Immature natural killer cell (primary cell): ENCODE measurements at places on chromosomes 4 and X. TPM values are rescaled to one million over a fixed set of nuclear protein-coding genes. Genes with fewer than 3 reads are reported as not detected.

DNA sequence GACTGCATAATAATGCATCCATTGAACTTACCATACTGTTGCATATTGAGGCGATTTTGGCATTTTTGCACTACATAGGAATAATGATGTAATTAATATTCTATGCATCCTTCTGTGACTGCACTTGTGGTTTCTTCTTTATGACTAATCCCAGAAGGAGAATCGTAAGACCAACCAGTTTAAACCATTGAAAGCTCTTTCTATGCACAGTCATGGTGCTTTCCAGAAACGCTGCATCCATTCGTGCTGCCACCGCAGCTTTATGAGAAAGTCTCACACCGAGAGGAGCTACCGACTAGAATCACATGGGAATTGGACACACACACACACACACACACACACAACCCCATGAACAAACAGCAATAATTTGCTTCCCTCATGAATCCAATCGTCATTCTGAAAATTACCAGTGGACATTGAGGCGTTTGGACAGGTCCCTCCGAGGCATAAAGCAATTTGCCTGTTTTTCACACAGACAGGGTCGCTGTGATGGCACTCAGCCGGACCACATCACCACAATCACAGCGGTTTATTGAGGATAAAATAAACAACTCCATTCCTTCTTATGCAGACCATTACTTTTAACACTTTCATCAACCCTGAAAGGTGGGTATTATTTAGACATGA lies 64.2 kb downstream of the PACRGL start:
- no peaks in the 10 kb centered on the region for H3K4me1 ChIP-seq
- no peaks in the 10 kb centered on the region for H3K27me3 ChIP-seq
- no peak overlapping the region for H3K27ac ChIP-seq
- DNase-seq = no peak

Gene BMP3
- polyA plus RNA-seq = not detected

DNA sequence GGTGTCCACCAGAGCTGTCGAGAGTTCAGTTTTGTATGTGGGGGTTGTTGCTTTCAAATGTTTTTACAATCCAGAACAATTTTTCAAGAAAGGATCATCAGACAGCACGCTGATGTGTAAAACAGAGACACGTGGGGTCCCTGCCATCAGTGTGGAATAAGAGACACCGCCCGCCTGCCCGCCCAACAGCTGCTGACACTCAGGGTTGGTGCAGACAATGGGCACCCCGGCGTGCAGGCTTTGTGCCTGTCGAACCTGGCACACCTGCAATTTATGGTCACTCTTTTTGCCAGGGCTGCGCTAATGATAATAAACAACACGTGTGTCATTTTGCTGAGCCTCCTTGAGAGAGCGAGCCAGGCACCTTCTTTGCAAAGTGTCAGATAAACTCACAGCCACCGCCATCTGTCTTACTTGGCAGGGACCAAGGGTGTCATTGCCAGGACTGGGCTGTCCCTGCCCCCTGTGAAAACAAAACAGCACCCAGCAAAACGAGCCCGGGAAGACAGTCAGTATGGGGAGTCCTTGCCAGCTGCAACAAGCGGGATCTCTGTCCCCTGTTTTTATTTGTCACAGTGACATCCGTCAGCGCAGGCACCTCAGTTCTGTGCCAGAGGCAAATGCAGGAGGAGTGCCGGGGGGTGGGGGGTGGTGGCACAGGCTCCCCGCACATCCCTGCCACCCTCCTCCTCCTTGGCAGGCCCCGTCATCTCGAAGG lies 69.1 kb downstream of the PSAPL1 start:
- peaks cover 7% of the 10 kb centered on the region for H3K27me3 ChIP-seq
- no peak overlapping the region for H3K27ac ChIP-seq
- no peak overlapping the region for H3K4me3 ChIP-seq
- H3K36me3 ChIP-seq = no peaks in the 10 kb centered on the region
- peaks cover 4% of the 10 kb centered on the region for H3K4me1 ChIP-seq

DNA sequence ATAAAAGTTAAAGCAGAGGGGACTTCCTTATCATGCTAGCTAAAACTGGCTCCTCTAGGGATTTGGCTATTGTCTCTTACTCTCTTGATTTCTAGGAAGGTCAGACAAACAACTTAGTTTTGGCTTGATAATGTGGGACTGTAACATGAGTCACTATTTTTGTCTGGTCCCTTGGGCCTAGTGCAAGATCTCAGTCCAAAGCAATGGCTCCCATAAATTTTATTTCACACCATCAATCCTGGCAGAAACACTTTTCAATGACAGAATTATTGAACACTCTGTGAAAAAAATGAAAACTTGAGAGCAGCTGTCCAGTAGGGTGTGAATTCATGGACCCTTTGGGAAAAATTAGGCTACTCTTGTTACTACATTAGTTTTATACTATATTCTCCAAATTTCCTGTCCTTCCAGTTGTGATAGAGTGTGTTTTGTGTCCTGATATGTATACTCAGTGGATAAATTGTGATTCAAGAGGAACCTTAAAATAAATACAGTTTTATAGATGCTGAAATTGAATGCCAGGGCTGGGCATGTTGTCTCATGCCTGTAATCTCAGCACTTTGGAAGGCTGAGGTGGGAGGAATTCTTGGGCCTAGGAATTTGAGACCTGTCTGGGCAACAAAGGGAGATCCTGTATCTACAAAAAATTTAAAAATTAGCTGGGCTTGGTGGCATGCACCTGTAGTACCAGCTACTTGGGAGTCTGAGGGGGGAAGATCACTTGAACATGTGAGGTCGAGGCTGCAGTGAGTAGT lies 10.8 kb upstream of the SNCA start:
- DNase-seq = no peak
- H3K36me3 ChIP-seq = no peaks in the 10 kb centered on the region
- H3K27me3 ChIP-seq = peaks cover 3% of the 10 kb centered on the region

- H3K4me1 ChIP-seq = peaks cover 8% of the 10 kb centered on the region
- DNase-seq = peak; percentile 3
- H3K4me3 ChIP-seq = no peak overlapping the region
These were observed 483.6 kb downstream of the BCOR start for GRCh38 chrX:39613997-39614679.

- no peaks in the 10 kb centered on the region for H3K27me3 ChIP-seq
- no peak for DNase-seq
- no peak overlapping the region for H3K4me3 ChIP-seq
- H3K4me1 ChIP-seq = no peaks in the 10 kb centered on the region
These were observed 246.0 kb upstream of the ARSJ start for GRCh38 chr4:114225436-114225835.

Gene ZNF275
- polyA plus RNA-seq = 3.2 TPM

Gene KLF8
- 0.72 TPM for polyA plus RNA-seq

DNA sequence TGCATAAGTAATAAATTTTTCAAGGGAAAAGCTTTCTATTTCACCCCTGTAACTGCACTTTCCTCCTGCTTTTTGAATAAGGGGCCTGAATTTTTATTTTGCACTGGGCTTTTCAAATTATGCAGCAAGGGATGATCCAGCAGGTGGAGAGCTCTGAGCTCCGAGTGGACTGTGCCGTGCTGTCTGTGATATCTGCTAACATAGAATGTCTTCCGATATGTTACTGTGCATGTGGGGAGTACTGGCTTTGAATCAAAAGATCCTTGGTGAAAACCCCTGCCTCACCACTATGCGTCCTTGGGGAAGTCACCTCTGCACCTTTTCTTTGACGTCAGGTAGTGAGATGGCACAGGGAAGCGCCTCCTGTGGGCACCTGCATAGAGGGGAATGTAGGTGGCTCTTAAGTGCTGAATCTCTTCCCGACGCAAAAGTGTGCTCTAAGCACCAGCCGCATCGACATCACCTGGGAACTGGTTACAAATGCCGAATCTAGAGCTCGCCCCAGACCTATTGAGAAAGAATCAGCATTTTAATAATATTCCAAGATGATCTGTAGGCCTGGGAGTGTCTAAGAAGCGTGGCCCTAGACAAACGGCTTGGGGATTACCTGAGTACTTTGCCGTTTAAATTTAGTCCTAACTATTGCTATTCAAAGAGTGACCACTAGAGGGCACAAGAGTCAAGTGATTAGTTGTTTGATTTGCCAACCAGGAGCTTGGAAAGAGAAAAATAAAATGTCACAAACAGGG lies 19.2 kb upstream of the WFS1 start:
- no peaks in the 10 kb centered on the region for H3K36me3 ChIP-seq
- no peak overlapping the region for H3K4me3 ChIP-seq
- peaks cover 1% of the 10 kb centered on the region for H3K27me3 ChIP-seq
- H3K4me1 ChIP-seq = no peaks in the 10 kb centered on the region

- no peak overlapping the region for H3K4me3 ChIP-seq
- H3K36me3 ChIP-seq = no peaks in the 10 kb centered on the region
- no peaks in the 10 kb centered on the region for H3K27me3 ChIP-seq
- H3K27ac ChIP-seq = no peak overlapping the region
These were observed 383.5 kb upstream of the INTU start for GRCh38 chr4:127249066-127249766.

DNA sequence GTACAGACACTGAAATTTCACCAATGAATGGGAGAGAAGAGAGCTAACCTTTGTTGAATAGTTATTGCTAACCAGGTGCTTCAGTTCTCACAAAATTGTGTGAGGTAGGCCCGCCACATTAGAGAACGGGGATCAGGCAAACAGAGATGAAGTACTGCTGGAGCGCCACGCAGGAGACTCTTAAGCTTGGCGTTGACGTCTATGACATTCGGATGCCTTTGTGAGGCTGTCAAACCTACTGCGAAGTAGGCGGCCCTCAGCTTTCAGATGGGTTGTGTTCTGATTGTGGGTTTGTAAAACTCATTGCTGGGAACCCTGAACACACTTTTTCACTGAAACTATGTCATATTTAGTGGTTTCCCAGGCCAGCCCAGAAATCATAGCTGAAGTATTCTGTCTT lies 173.6 kb downstream of the CBR4 start:
- peaks cover 12% of the 10 kb centered on the region for H3K4me1 ChIP-seq
- no peaks in the 10 kb centered on the region for H3K36me3 ChIP-seq
- no peak overlapping the region for H3K4me3 ChIP-seq
- DNase-seq = no peak

Gene ASB12
- polyA plus RNA-seq = 3.9 TPM

Gene CNGA2
- polyA plus RNA-seq = not detected

- no peaks in the 10 kb centered on the region for H3K27me3 ChIP-seq
- no peak overlapping the region for H3K27ac ChIP-seq
- no peaks in the 10 kb centered on the region for H3K36me3 ChIP-seq
- no peak for DNase-seq
These were observed 337.6 kb downstream of the DMD start for GRCh38 chrX:32873786-32874185.

DNA sequence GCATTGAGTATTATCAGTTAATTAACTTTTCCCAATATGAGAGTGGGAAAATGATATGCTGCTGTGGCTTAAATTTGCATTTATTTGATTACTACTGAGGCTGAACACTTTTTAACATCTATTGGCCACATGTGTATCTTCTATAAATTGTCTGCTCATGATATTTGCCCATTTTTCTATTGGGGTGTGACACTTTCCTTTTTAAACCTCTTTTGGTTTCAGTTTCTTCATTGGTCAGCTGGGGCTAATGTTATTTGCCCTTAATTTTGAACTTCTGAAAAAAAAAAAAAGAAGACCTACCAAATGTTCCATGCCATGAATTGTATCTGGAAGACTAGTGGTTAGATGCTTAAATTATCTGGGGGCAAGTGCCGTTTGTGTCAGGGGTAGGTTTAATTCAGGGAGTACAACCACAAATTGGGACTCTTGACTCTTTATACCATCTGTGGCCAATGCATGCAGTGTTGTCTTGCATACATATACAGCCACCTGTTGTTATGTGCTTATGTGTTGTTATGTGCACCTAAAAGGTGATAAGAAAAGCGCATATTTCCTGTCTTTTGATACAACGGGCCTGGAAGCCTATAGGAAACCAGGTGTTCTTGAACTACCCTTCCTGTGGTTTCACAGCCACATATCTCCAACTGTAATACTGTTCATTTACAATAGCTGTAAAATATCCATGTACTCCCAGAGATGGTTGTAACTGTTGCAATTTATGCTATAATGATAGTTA lies 49.0 kb downstream of the SH2D1A start:
- peaks cover 5% of the 10 kb centered on the region for H3K27me3 ChIP-seq

- H3K27ac ChIP-seq = no peak within 1 kb of the TSS
- H3K4me3 ChIP-seq = no peak within 1 kb of the TSS
- DNase-seq = no peak
- H3K36me3 ChIP-seq = no peaks in the 10 kb centered on the region
These were observed at the start of gene RTL9 for GRCh38 chrX:110358548-110358947. TSS of gene RTL9 (plus strand) at chrX:110358848. CDS start at chrX:110450618, 91,770 bp downstream.

Gene TREX2
- 0.64 TPM for polyA plus RNA-seq

GRCh38 chrX:6849716-6850414 lies 297.6 kb upstream of the STS start:
- no peak overlapping the region for H3K27ac ChIP-seq
- no peaks in the 10 kb centered on the region for H3K4me1 ChIP-seq
- DNase-seq = no peak
- H3K4me3 ChIP-seq = no peak overlapping the region
- no peaks in the 10 kb centered on the region for H3K36me3 ChIP-seq
- no peaks in the 10 kb centered on the region for H3K27me3 ChIP-seq

- DNase-seq = no peak
- H3K36me3 ChIP-seq = peaks cover 12% of the 10 kb centered on the region
- peak within 1 kb of the TSS; percentile 53 for H3K4me3 ChIP-seq
- peaks cover 16% of the 10 kb centered on the region for H3K27me3 ChIP-seq
- H3K27ac ChIP-seq = no peak within 1 kb of the TSS
These were observed at the start of gene ATOH1 for GRCh38 chr4:93828332-93828994. TSS of gene ATOH1 (plus strand) at chr4:93828753. CDS start at chr4:93828927, 174 bp downstream.

DNA sequence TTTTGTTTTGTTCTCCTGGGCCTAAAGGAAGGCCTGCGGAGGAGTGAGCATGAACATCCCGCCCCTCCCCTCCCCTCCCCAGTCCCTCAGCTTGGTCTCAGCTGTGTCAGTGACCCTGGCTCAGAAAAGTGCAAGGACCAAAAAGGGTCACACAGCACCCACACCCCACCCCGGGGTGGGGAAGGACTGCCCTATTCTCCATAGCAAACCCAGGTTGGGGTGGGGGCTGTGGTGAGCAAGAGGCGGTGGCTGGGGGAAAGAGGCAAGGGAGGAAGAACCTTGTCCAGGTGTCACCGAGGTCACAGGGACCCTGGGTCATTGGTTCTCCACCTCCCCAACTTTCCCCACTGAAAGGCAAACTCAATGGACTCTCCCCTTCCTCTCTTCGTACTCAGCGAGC lies 7.6 kb upstream of the MSX1 start:
- DNase-seq = no peak
- peaks cover 39% of the 10 kb centered on the region for H3K27me3 ChIP-seq
- H3K4me3 ChIP-seq = peak overlapping the region; percentile 27
- no peak overlapping the region for H3K27ac ChIP-seq

GRCh38 chr4:76997077-76997476 lies 47.5 kb downstream of the SEPTIN11 start:
- peaks cover 17% of the 10 kb centered on the region for H3K4me1 ChIP-seq
- peaks cover 2% of the 10 kb centered on the region for H3K27me3 ChIP-seq
- H3K27ac ChIP-seq = no peak overlapping the region

Gene SMIM31
- not detected for polyA plus RNA-seq

DNA sequence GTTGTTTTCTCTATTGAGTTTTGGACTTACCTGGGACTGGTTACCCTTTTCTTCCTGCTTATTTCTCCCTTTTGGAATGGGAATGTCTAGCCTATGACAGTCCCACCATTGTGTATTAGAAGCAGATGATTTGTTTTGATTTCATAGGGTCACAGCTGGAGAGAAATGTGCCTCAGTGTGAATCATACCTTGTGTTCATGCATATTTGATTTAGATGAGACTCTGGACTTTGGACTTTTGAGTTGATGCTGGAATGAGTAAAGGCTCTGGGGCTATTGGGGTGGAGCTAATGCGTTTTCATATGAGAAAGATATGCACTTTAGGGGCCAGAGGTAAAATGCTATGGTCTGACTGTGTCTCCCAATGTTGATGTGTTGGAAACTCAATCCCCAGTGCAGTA lies 30.5 kb upstream of the TEX13C start:
- no peak overlapping the region for H3K4me3 ChIP-seq
- no peaks in the 10 kb centered on the region for H3K4me1 ChIP-seq
- no peak for DNase-seq
- no peaks in the 10 kb centered on the region for H3K27me3 ChIP-seq

Gene MAGEA6
- polyA plus RNA-seq = not detected

Gene AMTN
- not detected for polyA plus RNA-seq
